Fibroblast of skin of left quadriceps (primary cell): ENCODE measurements at places on chromosomes 12 and 14.

DNA sequence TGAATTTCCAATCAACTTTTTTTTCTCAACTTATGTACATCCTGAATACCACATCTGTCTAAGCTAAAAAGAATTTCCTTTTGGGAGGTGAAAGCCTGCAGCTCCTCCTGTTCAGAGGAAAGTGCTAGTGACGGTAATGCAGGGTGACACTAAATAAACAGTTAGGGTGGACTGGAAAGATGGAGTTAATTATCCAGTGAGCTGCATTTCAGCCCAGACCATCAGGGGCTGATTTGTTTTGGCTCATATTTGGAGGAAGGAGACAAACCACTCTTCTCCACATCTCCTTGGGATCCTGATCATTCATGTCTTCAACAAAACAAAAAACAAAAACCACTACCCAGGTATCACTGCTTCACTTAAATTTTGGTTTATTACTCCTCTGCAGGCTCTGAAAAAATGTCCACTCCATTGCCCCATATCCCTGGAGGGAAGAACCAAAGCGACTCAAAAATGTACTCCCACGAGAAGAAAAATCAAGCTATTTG, 5.1 kb upstream of the SIX1 start:
- DNase-seq = peak; percentile 82

DNA sequence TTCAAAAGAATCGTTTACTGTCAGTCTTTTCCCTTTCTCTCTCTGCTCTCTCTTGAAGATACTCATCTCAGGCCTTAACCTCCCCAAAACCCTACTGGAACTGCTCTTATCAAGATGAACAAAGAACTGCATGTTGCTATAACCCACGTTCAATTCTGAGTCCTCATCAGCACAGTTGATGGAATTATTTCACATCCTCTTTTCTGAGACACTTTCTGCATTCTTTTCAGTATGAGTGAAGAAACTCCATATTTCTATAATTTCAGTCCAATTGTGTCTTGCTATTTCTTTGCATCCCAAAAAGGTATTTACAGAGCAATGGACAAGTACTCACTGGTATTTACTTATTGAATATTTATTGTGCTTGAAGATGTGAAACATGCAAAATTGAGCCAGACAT, 160.1 kb upstream of the CPNE8 start:
- DNase-seq = no peak

DNA sequence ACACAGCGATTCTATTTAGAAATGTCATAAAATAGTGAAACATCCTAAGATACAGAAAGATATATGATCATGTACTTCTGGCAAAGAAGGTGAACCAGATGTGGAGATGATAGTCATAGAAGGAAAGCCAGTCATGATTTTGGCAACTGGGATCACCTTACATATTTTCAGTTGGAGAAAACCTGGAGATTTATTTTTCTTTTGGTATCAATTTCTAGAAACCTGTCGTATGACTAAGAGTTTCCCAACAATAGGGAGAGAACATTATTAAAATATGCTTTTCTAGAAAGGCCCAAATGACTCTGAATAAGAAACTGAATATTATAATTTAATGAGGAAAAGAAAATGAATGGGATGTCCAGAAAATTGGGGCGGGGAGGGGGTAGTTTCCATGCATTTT, 396.4 kb downstream of the ZFP36L1 start:
- DNase-seq = no peak

- DNase-seq = no peak
Observed at GRCh38 chr14:90400904-90401561, 4.2 kb downstream of the CALM1 start.

DNA sequence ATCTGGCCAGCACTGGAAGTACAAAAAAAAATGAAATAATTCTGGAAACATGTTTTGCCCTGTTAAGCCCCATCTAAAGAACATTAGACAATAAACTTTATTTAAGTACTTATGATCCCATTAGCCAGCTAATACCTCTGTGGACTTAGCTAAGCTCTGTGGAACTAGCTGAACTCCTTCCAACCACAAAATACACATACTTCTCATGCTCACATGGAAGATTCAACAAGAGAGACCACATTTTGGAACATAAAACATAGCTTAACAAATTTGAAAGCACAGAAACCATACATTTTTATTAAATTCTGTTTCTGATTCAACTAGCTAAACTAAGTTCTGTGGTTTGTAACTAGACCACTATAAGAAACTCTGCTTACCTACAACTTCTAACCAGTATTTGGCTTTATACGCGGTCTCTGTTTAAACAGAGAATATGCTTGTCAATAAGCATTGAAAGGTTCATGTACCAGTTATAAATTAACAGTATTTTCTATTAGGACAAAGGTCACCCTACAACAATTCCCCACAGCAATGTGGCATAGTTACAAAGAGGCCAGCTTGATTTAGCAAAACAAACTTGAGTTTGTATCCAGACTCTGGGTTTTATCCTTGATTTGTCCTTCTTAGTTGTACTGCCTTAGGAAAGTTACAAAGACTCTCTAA, 300.1 kb downstream of the C12orf50 start:
- DNase-seq = no peak
